NCI-H526 treated with DMSO at 0.1 percent for 48 hours (cell line): ENCODE measurements at places on chromosomes 13 and 19.

DNA sequence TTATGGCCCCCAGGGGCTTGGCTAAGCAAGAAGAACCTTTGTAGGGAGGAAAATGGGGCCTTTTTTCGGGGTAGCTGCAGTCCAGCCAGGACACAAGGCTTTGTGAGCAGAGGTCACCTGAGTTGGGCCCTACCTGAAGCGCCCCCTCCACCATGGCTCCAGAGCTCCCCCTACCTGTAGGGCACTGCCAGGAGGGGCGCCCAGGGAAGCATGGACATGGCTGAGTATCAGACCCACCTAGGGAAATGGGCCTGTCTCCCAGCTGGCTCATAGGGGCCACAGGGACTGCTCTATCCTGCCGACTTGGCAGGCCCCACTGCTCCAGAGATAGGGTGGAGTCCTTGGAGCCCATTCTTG lies 9.0 kb upstream of the CEBPA start:
- no peak for DNase-seq

- no peak for DNase-seq
Measured at GRCh38 chr19:48394331-48395169, 1.1 kb downstream of the GRIN2D start.

DNA sequence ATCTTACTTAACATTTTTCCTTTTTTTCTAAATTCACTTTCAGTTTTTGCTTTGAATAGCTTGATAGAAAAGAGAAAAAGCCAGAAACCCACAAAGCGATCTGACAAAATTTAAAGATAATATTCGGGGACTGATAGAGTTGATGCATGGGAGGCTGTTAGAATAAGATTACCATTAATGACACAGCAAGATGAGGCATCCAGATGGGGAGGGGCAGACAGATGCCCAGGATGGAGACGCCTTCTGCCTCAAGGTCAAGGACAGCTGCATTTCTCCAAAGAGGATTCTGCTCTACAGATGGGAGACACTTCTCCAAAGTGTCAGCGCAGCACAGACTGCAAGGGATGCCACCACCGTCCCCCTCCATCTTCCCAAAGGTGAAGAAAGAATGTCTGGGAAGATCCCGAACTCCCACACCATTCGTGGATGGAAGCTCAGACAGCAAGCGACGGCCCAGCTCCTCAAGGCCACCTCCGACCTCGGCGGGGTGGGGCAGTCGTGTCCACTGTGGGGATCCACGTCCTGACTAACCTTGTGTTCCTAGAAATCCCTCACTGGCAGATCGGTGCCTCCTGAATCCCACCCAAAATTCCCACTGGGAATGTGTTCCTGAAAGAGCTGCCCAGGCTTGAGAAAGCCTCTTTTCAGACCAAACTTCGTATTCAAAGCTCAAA lies 32.9 kb downstream of the NAXD start:
- DNase-seq = no peak

GRCh38 chr19:48283908-48284307 lies 14.0 kb downstream of the ZNF114 start:
- DNase-seq = no peak

GRCh38 chr13:23384111-23384510 lies 49.4 kb downstream of the SACS start:
- DNase-seq = no peak

DNA sequence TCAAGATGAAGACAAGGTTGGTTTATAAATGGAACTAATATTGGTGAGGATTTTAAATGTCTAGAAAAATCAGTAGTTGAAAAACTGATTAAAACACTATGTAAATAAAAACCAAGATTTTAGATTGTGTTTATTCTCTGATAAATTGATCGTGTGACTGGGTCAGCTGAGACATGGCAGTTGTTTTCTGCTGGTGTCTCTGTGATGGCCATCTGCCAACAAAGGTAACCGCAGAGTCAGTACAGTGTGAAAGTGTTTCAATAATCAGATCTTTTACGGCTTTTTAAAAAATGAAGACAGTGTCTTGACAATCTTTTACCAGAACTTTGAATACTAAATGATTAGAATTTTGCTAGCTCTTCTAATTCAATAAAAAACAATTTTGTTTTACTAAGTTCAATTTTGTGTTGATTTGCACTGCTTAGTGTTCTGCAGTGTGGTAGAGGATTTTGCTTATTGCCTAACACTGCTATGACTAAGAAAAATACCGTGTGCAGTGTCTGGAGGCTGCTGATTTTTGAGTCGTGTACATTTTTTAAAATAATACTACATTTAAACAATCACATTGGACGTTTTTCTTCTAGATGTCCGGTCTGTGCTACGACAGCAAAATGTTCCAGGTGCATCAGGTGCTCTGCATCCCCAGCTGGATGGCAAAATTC lies 32.7 kb upstream of the GPR183 start:
- DNase-seq = no peak
